Activated naive CD8-positive, alpha-beta T cell treated with anti-CD3 and anti-CD28 coated beads, Interleukin-2, amount 10 ng/mL, durations not matched to agents 7 days and 5 days (primary cell): ENCODE measurements at places on chromosomes 12 and 14. TPM values are rescaled to one million over a fixed set of nuclear protein-coding genes. Genes with fewer than 3 reads are reported as not detected.

DNA sequence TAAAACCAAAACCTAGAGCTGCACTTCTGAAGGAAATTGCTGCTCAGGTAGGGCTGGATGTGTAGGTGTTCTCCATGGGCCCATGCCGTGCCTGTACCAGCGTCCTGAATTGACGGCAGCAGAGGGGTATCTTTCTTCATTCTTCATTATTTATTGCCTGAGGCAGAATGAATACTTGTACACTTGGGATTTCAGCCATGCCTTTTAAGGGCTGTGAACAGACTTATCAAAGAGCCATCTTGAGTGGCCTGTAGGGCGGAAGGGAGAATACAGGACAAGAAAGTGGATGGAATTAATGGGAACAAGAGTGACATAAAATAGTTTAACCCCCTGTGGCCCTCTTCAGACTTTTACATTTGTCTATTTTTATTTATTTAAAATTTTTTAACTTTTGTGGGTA lies 61.4 kb downstream of the RASSF3 start:
- H3K27me3 ChIP-seq: no peaks in the 10 kb centered on the region
- H3K36me3 ChIP-seq: peaks cover 5% of the 10 kb centered on the region
- H3K4me3 ChIP-seq: peak overlapping the region; percentile 91
- DNase-seq: no peak

- H3K27me3 ChIP-seq: no peaks in the 10 kb centered on the region
- H3K4me1 ChIP-seq: peaks cover 5% of the 10 kb centered on the region
- no peaks in the 10 kb centered on the region for H3K36me3 ChIP-seq
- no peak overlapping the region for H3K27ac ChIP-seq
- no peak overlapping the region for H3K4me3 ChIP-seq
These were observed 75.5 kb upstream of the RERGL start for GRCh38 chr12:18165422-18165871.

SIVA1 gene
- 126 TPM for total RNA-seq

ARHGAP9 gene
- 304 TPM for total RNA-seq

KRT77 gene
- total RNA-seq: not detected

KCNA1 gene
- total RNA-seq: not detected

MIP gene
- not detected for total RNA-seq

GPRC5D gene
- not detected for total RNA-seq
